Brain microvascular endothelial cell (primary cell): ENCODE measurements at places on chromosomes 3 and 15.
A peak's percentile ranks its signal among the peaks of the same experiment; 100 is the strongest.

GRCh38 chr3:159170436-159171003 is 368.7 kb downstream of the MFSD1 start:
- DNase-seq, result no peak

- no peak for DNase-seq
These were observed 104.1 kb downstream of the DUT start for GRCh38 chr15:48435321-48435720.

DNA sequence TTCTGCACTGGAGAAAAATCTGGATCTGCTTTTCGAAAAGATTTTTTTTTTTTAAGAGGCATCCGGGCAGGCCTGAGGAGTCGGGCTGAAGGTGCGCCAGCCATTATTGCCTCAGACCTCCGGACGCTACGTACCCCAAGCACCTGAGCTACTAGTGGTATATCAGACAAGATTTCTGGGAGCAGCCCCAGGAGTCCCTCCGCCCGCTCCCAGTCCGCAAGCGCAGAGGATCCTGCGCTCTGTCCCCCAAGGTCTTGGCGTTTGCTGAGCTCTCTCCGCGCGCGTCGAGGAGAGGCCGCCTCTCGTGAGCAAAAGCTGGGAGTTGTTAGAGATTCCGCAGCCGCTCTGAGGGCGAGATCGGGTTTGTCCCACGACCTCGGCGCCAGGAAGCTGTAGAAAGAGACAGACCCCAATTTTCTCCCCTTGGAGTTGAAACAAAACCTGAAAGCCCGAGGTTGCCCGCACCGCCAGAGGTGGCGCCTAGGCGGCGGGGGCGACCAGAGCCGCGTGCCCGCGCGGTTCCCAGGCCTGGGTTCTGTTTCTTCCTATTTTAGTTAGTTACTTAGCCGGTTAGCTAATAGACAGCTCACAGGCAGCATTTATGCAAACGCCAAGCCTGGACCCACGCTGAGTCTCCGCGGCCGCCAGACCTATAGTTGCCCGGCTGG is 72.5 kb upstream of the POLG start:
- no peak for DNase-seq

DNA sequence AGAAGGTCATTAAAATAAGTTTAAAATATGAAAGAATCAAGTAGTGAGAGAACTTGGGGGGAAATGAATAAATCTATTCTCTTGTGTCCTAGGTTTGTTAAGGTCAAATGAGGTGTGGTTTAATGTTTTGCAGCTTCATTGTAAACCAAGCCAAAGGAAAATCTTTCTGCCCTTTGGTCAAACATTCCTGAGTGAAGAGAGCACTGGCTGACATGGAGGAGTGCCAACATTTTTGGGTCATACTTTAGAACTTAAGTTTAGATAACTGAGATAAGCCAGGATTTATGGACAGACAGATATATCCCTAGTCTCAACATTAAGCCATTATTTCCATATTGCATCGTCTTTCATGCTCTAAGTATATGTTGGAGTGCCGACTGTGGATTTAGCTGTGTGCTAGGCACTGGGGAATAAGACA is 66.4 kb downstream of the PTPRG start:
- peak; percentile 82 for DNase-seq

DNA sequence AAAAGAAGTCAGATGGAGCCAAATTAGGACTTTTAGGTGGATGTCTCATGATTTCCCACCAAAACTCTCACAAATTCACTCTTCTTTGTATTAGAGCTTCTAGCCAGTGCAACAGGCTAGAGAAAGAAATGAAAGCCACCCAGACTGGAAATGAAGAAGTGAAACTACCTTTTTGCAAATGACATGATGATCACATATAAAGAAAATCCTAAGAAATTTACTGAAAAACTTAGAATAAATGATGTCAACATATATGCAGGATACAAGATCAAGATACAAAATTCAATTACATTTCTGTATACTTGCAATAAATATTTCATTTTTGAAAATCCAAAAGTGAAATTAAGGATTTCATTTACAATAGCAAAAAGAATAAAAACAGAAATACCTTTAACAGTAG is 110.8 kb downstream of the LRIG1 start:
- no peak for DNase-seq

GRCh38 chr3:104909721-104910120 is 457.0 kb upstream of the ALCAM start:
- DNase-seq, result peak; percentile 7

DNA sequence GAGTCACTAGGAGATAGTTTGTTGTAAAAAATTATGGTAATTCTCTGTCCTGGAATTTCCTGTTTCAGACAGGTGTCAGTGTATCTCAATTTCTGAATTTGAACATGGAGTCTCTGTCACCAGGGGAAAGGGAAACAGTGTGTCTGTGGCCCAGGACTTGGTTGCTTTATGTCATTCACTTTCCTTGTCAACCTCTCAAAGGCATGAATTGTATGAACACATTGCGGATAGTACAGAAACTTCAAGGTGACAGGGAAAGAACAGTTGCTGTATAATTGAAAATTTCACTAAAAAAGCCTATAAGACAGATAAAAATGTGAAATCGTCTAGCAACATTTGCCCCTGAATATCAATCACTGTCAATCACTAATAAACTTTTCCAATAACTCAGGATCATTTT is 175.0 kb upstream of the DPH6 start:
- DNase-seq, result no peak

DNA sequence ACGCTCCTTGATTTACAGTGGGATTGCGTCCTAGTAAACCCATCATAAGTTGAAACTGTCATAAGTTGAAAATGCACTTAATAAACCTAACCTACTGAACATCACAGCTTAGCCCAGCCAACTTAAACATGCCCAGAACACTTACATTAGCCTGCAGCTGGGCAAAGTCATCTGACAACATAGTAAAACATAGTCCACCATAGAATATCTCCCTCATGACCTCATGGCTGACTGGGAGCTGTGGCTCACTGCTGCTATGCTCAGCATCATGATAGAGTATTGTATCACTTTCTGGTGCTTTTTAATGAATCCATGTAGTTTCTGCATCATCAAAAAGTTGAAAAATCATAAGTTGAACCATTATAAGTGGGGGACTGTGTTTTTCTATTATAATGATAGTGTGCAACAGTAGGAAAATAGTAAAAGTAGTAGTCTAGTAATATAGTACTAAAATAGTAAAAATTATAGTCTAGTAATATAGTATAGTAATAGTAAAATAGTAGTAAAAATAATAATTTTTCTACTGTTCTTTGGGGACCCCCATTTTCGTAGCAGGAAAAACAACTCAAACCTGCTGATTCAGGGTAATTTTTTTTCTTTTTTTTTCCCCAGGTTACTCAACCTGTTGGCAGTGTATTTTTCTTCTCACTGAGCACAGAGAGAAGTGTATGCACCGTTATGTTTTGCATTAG is 233.5 kb downstream of the MYRIP start:
- no peak for DNase-seq
